ENCODE measurements at places on chromosomes 12 and 14.

- DNase-seq: no peak
Observed at GRCh38 chr12:113302886-113303640, 31.8 kb downstream of the SLC8B1 start.

DNA sequence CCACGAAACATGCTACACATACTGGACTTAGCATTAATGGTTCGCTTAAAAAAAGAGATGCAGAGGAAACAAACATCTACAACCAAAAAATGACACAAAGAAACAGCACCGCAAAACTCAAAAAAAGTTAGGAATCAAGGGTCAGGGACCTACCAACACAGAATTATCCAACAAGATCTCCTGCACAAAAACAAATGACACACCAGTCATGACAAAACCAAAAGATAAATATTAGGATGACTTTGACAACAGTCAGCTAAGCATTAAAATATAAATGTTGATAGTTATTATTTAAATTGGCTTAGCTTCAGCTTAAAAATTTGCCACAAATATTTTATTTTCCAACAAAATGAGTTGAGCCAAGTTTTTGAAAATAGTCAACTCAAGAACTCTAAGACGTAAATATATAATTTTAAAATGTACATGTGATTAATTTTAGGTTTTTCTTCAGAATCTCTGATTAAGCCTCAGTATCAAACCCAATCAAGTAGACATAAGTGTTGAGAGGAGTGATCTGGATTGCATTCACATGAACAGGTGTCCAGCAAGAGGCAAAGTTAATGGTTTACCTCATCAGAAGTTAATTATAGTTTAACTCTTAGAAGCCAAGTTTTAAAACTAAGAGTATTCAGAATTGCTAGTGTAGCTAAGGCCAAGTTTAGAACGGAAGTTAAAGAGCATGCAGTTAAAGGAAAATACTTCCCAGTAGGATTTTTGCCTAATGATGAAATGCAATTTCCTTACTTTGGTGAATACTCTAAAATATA lies 79.9 kb downstream of the HEATR5A start:
- no peak for DNase-seq

GRCh38 chr12:19410211-19410610 lies 29.1 kb upstream of the AEBP2 start:
- DNase-seq: no peak

DNA sequence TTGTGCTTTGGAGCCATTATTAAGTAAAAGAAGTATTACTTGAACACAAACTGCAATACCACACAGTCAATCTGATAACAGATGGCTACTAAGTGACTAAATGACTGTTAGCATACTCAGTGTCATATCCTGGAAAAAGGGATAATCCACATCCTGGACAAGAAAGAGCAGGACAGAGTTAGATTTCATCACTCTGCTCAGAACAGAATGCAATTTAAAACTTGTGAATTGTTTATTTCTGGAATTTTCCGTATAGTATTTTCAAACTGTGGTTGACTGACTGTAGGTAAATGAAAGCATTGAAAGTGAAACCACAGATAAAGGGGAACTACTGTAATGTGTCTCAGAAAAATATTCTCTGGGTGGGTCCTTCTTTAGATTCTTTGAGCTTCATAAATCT lies 458.8 kb downstream of the TMEM117 start:
- no peak for DNase-seq

- peak; percentile 73 for DNase-seq
Observed at GRCh38 chr12:109613649-109614455, 40.3 kb downstream of the MVK start.

DNA sequence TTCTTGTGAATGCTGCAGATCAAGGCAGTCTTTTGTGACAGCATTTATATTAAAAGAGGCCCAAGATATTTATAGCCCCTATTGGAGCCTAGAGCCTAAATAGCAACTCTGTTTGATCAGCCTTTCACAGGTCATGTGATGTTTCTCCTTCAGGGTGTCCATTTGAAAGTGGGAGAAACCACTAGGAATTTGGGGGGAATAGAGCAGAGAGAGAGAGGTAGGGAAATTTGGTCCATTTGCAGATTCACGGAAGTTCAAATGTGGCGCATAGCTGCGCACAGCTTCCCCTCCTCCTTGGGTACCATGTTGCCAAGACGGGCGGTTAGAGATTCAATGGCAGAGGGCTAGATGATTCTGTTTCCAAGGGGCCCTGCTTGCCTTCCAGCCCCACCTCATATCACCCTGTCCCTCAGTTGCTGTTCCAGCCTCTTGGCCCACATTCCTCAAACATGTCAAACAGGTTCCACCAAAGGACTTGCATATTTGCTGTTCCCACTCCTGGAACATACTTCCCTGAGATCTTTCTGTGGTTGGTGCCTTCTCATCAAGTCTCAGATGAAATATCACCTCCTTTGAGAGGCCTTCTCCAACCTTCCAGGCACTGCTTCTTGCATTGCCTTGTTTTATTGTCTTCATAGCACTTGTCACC lies 220.8 kb downstream of the CHST11 start:
- no peak for DNase-seq

DNA sequence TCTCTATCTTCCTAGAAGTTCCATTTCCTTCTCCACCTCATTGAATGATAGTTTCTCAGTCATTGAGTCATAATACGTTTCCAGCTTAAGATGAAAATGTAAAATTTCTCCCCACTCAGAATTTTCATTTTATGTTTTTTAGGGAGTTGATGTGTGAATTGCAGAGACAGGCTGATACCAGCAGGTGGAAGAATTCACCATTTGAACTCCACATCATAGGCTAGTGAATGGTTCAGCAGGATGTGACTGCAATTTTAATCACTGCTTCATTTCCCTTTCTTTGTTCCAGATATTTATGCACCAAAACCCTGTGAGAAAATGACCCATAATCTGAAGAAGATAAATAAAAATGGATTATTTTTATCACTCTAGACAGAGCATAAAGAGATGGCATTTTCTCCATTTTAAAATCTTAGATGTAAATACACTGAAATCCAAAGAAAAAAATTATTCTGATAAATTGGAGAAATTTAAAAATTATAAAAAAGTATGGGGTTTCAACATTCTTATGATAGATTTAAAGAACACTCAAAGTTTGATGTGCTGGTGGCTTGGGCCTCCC lies 10.6 kb upstream of the PYGL start:
- no peak for DNase-seq

DNA sequence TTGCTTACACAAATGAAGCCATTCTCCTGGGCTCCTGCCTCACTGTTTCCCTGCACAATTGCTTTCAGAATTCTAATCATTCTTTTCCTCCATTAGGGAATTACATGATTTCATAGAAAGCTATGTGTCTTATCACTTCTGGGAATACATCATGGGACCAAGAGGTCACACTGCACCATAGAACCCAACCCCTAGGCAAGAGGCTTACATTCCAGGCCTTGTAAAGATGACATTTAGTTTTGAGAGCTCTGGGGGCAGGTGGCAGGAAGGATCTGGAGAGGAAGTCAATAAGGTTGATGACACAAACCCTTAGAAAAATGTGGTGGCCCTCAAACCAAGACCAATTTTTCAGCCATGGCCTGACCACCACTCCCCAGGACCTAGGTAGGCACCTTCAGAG lies 57.1 kb downstream of the NUAK1 start:
- DNase-seq: no peak

DNA sequence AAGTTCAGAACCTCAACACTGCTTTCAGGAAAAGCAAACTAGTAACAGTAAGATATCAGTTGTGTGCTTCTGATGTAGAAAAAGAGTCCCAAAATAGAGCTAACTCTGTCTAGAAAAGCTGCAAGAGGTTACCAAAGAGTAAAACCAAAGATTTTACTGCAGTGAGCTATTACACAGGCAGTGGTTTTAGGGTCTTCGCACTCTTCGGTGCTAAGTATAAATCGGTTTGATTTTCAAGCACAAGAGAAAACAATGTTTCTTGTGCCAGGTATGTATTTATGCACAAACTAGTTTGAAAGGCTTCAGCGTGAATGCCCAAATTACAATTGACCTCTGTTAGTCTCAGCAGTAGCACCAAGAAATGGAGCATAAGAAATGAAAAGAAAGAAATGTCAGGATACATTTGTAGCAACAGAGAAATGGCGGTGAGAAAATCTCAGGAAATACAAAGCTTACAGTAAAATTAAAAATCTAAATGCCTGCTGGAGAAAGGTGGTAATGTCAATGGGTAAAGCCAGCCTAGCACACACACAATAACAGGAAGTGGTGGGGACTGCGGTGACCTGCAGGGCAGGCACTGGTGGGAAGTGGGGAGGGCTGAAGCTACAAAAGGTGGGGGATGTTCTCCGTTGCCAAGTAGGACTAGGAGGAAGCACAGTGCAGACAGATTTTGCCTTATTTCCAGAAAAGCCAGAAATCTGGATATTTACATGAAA lies 18.0 kb upstream of the DYRK2 start:
- no peak for DNase-seq

DNA sequence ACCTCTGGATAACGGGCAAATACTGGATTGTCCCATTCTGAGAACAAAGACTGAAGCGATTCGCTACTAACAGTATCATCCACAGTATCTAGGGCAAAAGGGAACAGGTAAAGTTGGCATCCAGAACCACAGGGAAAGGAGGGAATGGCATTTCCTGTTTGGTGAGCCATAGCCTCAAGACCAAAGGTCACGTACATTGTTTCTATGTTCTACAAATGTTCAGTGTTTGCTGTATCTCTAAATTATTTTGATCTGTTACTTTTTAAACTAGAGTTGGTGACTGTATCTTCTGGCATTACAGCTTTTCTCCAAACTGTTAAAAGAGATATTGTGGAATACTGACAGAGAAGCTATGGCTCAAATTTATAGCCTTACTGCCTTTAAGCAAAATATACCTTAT lies 9.7 kb downstream of the MLH3 start:
- DNase-seq: no peak

DNA sequence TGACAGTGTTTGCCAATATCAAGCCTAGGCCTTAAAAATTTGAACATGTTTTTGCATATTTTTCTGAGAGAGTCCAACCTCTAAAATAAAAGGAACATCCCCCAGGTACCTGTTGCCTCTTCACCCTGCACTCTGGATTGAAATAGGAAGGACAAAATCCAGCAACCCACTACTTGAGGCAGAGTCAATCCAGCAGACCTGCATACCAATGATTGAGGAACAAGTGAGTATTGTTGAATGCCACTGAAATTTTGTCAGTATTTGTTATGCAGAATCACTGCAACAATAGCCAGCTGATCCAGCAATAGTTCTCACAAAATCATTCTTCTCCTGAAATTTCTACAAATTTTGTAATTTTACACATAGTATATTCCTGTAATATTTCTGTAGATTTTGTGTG lies 460.6 kb upstream of the FOXG1 start:
- no peak for DNase-seq

GRCh38 chr14:53946404-53947093 lies 10.1 kb downstream of the BMP4 start:
- DNase-seq: no peak

- no peak for DNase-seq
Observed at GRCh38 chr14:103230658-103231334, 103.2 kb upstream of the EIF5 start.

DNA sequence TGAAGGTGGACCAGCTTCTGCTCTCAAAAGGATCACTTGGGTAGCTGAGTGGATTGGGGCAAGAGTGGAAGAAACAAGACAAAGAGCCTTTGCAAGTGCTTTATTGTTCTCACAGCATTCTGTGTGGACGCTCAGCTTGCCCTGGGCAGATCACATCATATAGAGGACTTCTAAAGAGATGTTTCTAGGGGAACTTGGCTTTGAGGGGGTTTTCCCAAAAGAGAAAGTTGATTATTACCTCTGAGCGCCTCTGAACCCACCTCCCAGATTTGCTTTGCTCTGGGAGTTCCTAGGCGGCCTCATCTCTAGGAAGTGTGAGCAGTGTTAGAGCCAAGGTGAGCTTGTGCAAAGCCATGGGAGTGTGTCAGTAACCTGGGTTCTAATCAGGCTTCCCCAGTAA lies 81.7 kb downstream of the RIN3 start:
- DNase-seq: no peak

DNA sequence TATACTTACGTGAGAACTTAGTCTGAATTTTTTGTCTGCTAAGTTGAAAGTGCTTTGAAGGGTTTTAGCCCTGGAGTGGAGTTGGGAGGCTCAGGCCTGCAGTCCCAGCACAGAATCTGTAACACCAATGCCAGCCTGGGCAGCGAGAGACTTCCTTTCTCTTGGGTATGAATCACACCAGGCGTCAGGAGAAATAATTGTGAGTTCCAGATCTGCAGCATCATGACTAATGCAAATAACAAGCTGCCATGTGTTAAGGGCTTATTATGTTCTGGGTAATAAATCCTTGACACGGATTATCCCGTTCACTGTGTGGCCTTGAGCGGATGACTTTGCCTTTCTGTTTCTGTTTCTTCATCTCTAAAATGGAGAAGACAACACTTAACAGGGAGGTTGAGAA lies 70.6 kb downstream of the B4GALNT3 start:
- no peak for DNase-seq

DNA sequence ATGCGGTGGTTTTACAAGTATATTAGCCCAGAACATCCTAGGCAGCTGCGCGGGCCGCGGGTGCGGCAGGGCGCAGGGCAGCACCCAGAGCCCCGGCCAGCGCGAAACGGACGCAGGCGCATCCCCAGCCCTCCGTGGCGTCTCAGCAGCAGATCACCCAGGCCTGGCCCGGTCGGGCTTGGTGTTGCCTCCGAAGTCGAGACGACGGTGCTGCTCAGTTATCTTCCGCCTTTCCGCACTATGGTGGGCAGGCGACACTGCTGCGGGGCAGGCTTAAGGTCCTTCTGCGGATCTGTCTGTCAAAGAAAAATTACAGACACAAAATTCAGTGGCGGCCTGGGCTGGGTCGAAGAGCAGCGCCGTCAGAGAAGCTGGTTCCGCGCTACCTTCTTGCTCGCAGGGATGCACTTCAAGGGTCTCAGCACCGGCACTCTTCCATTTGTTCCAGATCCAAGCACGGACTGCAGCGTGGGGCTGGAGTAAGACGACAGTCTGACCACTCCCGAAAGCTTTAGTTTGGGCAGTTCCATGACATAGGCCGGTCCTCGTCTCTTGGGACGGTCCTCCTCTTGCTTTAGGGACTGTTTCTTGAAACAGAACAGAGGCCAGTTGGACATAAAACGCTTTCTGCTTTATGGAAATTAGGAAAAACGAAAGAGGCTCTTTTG lies 75.8 kb downstream of the MOK start:
- no peak for DNase-seq

GRCh38 chr14:64952598-64953309 lies 10.2 kb upstream of the GPX2 start:
- no peak for DNase-seq

GRCh38 chr12:103373088-103373523 lies 122.7 kb downstream of the C12orf42 start:
- DNase-seq: peak; percentile 62

- no peak for DNase-seq
Observed at GRCh38 chr12:20144341-20144740, 224.0 kb upstream of the PDE3A start.

GRCh38 chr14:95855606-95856005 lies 21.0 kb upstream of the TUNAR start:
- DNase-seq: no peak
